Right ventricle myocardium superior (tissue), 1 donor: ENCODE measurements at places on chromosomes 2 and 18. TPM values are rescaled to one million over a fixed set of nuclear protein-coding genes. Genes with fewer than 3 reads are reported as not detected.

The ACKR3 gene
- 27.9 TPM for total RNA-seq

The GPR75 gene
- total RNA-seq: 0.86 TPM

- peak; percentile 38 for DNase-seq
Measured at GRCh38 chr2:200728630-200729029, 83.1 kb upstream of the BZW1 start.

- DNase-seq: no peak
Measured at GRCh38 chr18:46397174-46397573, 259.8 kb downstream of the LOXHD1 start.

DNA sequence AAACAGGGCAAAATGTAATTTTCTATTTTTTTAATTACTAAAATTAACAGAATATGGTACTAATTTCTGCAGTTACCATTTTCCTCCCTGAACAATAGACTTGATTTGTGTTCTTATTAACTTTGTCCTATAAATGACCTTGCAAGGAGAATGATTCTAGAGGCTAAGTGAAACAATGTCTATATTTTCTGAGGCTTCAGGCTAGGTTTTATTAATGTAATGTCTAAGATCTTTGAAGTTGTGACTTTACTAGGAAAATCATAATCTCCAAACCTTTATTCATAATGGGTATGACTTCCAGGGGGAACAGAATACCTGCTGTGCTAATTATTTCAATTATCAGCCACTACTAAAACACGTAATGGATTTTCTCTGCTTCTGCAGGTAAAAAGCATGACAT, 94.4 kb downstream of the TAF4B start:
- DNase-seq: no peak

DNA sequence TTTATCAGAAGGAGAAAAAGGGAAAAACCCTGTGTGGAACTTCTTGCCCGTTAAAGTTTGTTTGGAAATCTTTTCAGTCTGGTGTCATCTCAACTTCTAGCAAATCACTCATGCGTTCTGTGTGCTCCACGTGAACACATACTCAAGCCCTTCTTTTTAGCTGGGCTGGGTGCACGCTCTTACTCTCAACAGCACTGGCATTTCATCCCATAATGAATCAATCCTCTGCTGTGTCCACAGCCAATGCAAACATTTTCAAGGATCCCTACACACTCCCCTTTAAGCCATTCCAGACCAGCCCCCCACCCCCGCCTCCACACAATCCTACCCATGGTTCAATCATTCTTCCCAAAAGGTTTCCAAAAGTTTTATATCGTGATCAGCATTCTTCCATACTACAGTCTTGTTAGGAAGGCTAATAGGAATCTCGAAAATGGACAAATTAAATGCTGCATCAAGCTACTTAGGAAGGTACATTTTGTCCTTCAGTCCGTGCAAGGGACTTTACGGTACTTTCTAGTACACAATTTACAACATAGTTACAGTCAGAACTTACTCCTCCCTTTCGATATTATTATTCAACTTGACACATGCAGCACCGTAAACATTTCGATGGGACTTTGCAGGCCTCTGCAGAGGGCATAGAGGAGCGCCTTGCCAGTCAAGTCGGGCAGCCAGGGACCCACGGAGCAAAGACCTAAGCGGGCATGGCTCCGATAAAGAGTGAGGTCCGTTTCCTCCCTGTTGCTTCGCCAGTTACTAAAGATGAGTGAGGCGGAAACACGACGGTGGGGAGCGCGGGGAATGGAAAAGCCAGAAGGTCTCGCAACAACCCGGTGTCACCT, 1.4 kb downstream of the PTGR3 start:
- no peak for DNase-seq

The ANAPC1 gene
- 17.1 TPM for total RNA-seq

The PSTPIP2 gene
- total RNA-seq: 2.4 TPM

DNA sequence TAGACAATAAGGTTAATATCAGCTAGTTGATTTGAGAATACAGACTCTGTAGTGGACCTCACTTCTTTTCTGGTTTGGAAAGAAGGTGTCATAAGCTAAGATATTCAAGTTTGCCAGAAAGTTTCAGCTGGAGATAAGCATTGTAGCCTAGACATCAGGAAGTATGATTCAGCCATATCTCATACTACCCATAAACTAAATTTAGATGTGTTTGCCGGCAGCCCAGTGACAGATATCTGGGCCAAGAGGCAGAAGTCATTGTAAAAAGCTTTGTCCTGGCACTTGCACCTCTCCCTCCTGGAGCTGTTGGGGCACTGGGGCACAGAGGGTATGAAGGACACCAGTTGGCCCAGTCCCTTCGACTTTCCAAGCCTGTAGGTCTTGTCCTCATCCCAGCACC, 128.0 kb downstream of the EPHA4 start:
- DNase-seq: peak; percentile 46

DNA sequence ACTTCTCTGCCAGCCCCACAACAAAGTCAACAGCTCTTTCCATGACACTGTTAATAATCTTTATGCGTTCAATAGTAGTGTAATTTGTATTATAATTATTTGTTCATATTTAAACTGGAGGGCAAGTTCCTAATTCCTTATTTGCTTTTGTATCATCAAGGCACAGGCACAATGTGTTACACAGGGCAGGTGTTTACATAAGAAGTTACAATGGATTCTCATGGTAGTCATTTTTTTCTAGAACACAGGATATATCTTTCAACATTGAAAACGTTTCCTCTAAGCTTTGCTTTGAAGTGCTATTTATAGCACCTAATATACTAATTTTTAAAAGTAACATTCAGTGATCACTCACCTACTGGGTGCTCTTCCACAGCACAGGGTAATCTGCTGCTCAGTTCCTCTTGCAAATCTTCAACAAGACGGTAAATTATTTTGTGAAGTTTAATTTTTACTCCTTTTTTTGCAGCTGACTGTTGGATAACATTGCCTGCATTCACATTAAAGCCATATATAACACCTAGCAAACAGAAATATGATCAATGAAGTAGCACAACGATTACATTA, 7.3 kb downstream of the RPS27A start:
- no peak for DNase-seq

The PRLH gene
- not detected for total RNA-seq

- no peak for DNase-seq
Measured at GRCh38 chr2:234968631-234969305, 17.0 kb downstream of the SH3BP4 start.

DNA sequence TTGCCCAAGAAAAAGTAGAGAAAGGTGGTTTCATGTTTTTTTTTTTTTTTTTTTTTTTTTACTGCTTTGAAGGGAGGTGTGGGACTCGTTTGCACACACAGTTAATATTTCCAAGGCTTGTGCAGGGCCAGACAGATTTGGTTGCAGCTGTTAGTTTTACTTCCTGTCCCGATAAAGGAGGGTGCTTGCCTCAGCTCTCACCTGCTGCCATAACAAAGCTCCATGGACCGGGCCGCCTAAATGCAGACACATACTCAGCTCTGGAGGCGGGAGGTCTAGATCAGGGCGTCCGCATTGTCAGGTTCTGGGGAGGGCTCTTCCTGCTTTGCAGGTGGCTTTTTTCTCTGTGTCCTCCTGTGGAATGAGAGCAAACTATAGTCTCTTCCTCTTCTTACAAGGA, 69.9 kb downstream of the ODC1 start:
- no peak for DNase-seq

- peak; percentile 44 for DNase-seq
Measured at GRCh38 chr2:5561006-5561405, 131.2 kb upstream of the SOX11 start.

The ARHGAP15 gene
- 5.4 TPM for total RNA-seq

The CYTIP gene
- total RNA-seq: 1.1 TPM

The SLC30A3 gene
- total RNA-seq: 10.4 TPM

GRCh38 chr2:43905871-43906270, 67.1 kb downstream of the ABCG8 start:
- no peak for DNase-seq

The CNGA3 gene
- not detected for total RNA-seq

- DNase-seq: no peak
Measured at GRCh38 chr18:44568986-44569385, 111.7 kb upstream of the SETBP1 start.
